Omental fat pad (tissue), 4 donors: ENCODE measurements at places on chromosomes 2 and 18.

DNA sequence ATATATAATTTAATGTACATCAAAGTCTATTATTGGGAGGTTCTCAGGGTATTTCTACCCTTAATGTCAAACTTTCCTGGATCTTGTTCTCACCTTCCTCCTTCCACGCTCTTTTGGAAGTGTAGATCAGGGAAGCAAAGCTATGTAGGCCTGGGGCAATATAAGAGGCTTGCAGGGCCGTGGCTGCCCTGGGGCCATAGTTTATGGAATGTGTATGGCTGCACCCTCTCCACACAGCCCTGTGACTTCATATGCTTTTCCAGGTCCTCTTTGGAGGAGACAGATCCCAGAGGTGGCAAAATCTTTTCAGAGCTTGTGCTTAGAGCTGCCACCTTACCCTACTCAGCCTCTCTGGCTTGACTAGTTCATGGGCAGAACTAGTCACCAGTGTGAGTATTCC lies 82.9 kb downstream of the PLB1 start:
- DNase-seq, result no peak

DNA sequence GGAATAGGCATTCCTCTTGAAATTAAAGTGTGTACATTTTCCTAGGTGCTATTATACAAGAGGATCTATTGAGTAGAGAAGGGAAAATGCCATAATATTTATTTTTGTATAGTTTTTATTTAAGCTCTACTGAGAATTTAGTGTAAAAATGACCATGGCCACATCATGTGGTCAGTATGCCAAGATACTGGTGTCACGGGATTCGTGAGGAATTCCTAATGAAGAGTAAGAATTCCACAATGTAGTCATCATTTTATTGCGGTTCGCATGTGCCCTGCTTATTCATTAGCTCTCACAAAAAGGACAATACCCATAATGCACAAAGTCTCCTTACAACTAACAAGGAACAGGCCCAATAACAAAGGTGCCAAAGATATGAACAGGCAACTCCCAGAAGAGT lies 39.3 kb upstream of the PARD3B start:
- DNase-seq, result no peak

- no peak for DNase-seq
These were observed 40.1 kb upstream of the SOS1 start for GRCh38 chr2:39160982-39161381.

DNA sequence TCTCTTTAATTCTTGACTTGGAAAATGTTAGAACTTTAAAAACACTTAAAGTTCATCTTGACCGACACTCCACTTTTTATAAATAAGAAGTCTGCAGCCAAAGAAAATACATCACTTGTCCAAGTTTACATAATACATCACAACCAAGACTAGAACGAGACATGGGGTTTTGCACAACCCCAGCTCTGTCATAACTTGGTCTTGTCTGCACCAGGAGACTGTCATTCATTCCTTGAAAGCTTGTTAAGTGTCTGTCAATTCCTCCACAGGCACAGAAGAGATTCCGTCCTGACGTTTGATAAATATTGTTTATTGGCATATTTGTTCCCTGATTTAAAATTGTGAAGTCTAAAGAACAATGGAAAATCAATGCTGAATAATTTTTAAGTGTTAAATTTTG lies 139.5 kb upstream of the SETBP1 start:
- DNase-seq, result no peak

GRCh38 chr18:39838831-39839230 lies 2116.2 kb upstream of the PIK3C3 start:
- no peak for DNase-seq

DNA sequence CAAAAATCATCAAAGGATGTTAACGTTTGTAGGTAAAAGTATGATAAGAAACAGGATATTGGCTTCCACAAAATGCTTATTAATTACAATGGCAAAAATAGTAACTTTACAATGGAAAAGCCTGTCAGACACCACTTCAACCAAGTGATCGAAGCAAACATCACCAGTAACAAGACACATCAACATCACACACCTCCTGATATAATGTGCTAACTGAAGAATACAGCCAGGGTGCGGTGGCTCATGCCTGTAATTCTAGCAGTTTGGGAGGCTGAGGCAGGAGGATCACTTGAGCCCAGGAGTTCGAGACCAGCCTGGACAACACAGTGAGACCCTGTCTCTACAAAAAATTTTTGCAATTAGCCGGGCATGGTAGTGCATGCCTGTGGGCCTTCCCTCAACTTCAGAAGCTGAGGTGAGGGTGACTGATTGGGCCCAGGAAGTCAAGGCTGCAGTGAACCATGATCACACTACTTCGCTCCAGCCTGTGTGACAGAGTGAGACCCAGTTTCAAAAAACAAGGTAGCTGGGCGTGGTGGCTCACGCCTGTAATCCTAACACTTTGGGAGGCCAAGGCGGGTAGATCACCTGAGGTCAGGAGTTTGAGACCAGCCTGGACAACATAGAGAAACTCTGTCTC lies 15.0 kb downstream of the MGAT4A start:
- no peak for DNase-seq

DNA sequence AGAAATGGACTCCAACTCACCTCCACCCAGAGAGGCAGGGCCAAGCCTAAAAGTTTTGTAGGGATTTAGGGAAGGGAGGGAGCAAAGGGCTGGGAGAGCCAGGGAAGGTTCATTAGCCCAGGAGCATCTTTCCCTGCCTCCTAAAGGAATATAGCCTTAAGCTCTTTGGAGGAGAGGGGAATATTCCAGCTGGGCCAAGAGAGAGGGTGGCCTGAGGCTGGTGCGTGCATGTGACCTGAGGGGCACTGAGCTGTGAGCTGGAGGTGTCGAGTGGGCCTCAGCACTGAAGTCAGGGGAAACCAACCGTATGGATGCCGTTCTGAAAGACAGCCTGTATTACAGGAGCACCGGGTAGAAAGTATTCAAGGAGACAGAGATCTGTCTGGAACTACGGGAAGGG lies 112.6 kb downstream of the KLHL29 start:
- no peak for DNase-seq

DNA sequence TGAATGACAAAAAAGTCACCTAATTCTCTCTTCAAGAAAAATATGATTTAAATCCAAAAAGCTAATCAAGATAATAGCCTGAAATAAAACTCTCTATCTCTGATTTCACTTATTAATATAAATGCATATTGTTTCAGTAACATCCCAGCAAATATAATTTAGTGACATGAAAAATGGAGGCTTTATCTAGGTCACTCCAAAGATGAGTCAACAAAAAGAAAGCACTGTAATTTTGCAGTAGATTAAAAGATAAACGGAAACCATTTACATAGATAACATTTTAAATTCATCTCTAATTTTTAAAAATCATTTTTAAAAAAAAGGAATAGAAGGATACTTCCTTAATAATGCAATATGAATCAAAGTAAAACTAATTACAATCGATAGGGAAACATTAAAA lies 76.9 kb downstream of the INPP5D start:
- DNase-seq, result no peak
